MCF 10A (cell line): ENCODE measurements at places on chromosomes 7 and 10. TPM values are rescaled to one million over a fixed set of nuclear protein-coding genes. Genes with fewer than 3 reads are reported as not detected.

DGKB gene
- total RNA-seq, result not detected in 2 replicates

SPDYE9 gene
- not detected in 2 replicates for total RNA-seq

PRRT4 gene
- total RNA-seq, result not detected in 2 replicates

NPS gene
- total RNA-seq, result not detected in 2 replicates

AKR1D1 gene
- total RNA-seq, result not detected in 2 replicates

ZC3HAV1L gene
- total RNA-seq, result 10.9 and 13.7 TPM in 2 replicates

THNSL1 gene
- total RNA-seq, result 7.6 and 7.9 TPM in 2 replicates

LRRN3 gene
- total RNA-seq, result not detected in 2 replicates

TRIM73 gene
- total RNA-seq, result 1.8 and 3.7 TPM in 2 replicates

PITRM1 gene
- 132 and 136 TPM in 2 replicates for total RNA-seq

TUBAL3 gene
- 0.22 and 0.44 TPM in 2 replicates for total RNA-seq

OPN4 gene
- total RNA-seq, result not detected in 2 replicates

OR13A1 gene
- not detected in 2 replicates for total RNA-seq

RET gene
- not detected in 2 replicates for total RNA-seq

HILPDA gene
- 6.2 and 8.3 TPM in 2 replicates for total RNA-seq

RNF32 gene
- total RNA-seq, result 3.0 and 3.6 TPM in 2 replicates

ZNF239 gene
- 9.9 and 16.4 TPM in 2 replicates for total RNA-seq

TRIL gene
- not detected in 2 replicates for total RNA-seq

CD36 gene
- 0.12 and 0.27 TPM in 2 replicates for total RNA-seq

AMPH gene
- total RNA-seq, result 0.63 and 0.81 TPM in 2 replicates

PALD1 gene
- total RNA-seq, result 0.12 TPM in 1 of 2 replicates, not detected in the other

GRID2IP gene
- not detected in 2 replicates for total RNA-seq

ANTXRL gene
- not detected in 2 replicates for total RNA-seq

LIPN gene
- total RNA-seq, result not detected in 2 replicates

FRAT2 gene
- total RNA-seq, result 9.0 and 11.4 TPM in 2 replicates

GIMAP6 gene
- not detected in 2 replicates for total RNA-seq

CYP3A4 gene
- total RNA-seq, result not detected in 2 replicates

ZSWIM8 gene
- total RNA-seq, result 84.2 and 112 TPM in 2 replicates

NUDT5 gene
- total RNA-seq, result 77.7 and 84.2 TPM in 2 replicates

XRCC2 gene
- total RNA-seq, result 4.1 and 5.2 TPM in 2 replicates

CH25H gene
- total RNA-seq, result not detected in 2 replicates
